MCF 10A (cell line): ENCODE measurements at places on chromosomes 3 and 15.

DNA sequence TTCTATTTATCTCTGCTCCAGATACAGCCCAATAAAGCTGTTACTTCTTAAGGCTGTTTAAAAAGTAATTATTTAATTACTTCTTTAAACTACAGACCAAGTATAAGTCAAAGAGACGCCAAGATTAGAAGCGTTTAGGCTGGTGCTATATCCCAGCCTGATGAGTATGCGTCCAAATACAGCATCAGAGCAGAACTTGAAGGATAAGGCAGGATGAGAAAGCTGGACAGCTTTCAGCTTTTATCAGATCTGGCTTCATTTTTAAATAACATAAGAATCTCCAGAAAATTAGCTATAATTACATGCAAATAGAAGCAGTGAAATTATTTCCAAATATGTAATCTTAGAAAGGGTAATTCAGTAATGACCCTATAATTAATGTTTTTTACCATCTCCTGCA lies 110.3 kb upstream of the MYO5C start:
- no peak for DNase-seq

DNA sequence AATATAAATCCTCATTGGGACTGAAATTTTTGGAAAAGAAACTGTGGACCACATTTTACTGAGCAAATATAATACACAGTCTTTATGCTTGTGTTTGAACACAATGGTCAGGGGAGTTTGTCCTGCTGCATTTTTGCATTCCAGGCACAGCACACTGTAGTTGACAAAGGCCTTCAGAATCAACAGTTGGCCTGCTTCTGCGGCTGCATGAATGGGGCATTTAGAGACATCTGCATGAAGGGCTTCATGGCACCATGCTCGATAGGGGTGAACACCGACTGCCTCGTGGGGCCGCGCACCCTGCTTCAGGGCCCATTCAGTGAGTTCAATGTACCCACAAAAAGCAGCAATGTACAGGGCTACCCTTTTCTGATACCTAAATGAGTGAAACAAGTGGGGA lies 15.4 kb upstream of the COMMD2 start:
- no peak for DNase-seq

- peak; percentile 46 for DNase-seq
These were observed 71.9 kb downstream of the CSNK1G1 start for GRCh38 chr15:64284042-64284441.

GRCh38 chr3:19155375-19155774 lies 7.1 kb downstream of the KCNH8 start:
- no peak for DNase-seq

DNA sequence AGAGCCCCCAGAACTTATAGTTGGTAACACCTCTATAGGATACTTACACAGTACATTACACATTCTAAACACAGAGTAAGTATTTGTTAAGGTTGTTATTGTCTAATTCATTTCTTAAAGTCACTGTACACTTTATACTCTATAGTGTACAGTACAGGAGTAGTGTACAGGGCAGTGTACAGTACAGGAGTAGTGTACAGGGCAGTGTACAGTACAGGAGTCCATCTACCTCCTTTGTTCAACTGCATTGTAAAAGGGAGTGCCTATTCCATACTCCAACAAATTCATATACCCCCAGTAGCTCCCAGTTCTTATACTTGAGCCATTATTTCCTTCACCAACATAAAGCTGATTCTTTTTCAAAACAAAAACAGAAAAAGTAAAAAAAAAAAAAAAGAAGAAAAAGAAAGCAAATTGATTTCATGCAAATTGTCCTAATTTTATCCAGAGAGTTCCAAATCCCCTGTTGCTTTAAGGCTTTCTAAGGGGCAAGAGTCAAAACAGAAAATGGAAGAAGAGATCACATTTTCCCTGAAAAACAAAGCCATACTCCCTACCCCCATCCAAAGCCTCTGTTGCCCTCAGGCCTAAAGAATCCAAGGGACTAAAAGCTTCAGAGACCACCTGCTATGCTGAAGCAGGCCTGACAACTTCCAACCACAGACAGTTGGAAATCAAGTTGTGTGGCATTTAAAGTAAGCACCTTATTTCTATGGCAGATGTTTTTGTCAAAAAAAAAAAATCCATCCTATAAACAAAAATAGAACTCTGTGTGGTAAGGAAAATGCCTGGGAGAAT lies 125.6 kb downstream of the PLCH1 start:
- DNase-seq = no peak

GRCh38 chr3:4834403-4834866 lies 144.8 kb upstream of the BHLHE40 start:
- no peak for DNase-seq

- DNase-seq = no peak
These were observed 9.8 kb downstream of the ABTB1 start for GRCh38 chr3:127682561-127682960.

DNA sequence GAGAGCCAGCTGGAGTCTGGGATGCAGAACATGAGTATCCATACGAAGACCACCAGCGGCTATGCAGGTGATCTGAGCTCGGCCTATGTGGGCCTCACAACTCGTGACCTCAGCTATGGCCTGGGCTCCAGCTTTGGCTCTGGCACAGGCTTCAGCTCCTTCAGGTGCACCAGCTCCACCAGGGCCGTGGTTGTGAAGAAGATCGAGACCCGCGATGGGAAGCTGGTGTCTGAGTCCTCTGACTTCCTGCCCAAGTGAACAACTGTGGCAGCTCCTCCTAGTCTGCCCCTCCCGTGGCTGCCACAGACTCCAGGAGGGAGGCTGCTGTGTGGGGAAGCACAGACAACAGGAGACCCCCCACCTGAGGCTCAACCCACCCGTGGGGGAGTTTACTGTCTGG lies 3.6 kb upstream of the KPNA4 start:
- no peak for DNase-seq
